ENCODE measurements at places on chromosomes 11 and 22.

DNA sequence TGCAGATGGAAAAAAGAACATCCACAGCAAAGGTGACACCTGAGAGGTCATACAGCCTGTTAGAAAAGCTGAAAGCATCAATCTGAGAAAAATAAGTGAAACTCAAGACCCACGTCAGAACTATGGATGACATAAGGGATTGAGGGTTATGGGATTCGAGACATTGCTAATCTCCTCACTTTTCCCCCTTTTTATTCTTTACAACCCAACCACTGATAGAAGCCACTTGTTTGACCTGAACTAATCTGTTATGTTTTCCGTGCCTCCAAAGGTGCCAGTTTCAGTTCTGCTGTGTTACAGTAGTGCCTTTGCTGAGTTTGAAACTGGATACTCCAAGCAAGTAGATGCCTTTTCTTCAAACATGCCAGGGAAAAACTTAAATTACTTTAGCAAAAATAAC is 16.9 kb upstream of the SESN3 start:
- DNase-seq, result no peak

DNA sequence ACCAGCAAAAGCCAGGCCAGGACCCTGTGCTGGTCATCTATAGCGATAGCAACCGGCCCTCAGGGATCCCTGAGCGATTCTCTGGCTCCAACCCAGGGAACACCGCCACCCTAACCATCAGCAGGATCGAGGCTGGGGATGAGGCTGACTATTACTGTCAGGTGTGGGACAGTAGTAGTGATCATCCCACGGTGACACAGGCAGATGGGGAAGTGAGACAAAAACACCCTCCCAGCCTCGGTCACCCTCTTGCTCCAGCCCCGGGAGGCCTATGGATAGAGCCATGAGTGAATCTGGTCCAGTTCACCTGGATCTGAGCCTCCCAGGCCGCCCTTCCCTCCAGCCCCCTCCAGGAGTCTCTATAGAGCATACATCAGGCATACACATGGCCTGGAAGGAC is 115.2 kb upstream of the IGLL5 start:
- no peak for DNase-seq

GRCh38 chr11:103051981-103052380 is 40.0 kb downstream of the DCUN1D5 start:
- DNase-seq, result no peak

DNA sequence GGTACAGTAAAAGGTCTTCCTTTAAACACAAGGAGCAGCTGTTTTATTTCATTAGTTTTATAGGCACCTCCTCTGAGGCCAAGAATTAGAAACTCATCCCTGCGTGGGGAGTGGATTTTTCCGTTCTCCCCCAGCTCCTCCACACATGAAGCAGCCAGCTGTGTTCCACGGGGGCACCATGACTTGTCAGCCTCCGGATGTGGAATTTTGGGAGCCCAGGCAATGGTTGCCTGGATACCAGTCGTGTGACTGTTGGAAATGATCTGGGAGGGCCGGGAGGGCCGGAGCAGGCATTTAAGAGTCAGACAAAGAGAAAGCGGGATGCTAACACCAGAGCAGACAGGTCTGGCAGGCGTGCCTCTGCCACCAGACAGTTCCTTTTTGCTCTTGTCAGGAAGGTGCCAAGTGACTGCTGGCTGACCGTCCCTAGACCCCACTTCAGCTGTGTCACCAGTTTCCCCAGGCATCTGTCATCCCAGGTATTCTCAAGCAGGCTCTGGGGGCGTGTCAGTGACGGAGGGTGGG is 15.9 kb upstream of the CDC42EP2 start:
- DNase-seq, result no peak

DNA sequence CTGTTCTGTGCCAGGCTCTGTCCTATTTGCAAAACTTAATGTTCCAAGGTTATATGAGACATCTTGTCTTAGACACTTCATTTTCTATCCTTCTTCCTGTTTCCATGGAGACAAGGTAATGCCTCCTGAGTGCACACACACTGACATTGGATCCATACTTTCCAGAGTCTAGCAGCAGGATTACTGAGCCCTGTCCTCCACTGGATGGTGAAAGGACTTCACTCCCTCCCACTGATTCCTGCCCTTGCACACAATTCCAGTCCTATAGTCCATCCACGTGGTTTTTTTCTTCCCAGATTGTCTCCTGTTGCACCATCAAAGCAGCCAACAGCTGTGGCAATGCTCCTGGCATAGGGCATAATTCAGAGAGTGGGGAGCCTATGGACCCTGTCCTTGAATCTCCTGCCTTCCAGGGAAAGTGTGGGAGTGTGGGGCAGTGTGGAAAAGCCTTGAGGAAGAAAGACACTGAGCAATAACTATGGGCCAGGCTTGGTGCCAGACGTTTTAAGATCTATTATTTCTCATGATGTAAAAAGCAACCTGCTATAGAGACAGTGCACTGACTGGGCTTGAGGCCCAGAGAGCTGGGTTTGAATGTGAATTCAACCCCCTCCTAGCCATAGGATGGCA is 31.3 kb downstream of the SERPINH1 start:
- no peak for DNase-seq

DNA sequence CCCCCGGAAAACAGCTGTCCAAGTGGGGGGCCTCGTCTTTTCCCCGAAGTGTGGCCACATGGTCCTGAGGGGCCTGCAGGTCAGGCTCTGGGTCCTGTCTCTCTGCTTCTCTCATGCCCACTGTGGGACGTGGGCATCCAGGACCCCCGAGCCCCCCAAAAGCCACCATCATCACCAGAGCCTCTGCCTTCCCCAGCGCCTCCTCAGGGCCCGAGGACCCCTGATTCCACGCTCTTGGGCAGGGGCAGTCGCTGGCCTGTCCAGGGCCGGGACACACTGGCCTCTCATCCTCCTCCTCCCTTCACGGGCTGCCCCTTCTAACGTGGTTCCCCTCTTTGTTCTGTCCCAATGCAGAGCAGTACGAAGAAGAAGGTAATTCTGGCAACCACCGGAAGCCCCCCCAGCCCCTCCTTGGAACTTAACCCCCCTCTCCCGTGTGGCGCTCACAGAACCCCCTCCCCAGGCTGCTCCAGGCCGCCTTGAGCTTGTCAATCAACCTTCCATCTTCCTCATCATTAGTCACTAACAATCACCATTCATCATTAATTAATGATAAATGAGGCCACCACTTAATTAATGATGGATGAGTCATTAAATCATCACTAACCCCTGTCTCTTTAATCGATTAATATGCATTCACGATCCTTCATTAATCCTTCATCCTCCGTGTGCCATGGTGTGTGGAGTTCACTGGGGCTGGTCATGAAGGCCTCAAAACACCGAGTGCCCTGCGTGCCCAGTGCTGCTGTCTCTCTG is 3.9 kb downstream of the TNNT3 start:
- no peak for DNase-seq

GRCh38 chr11:114892381-114893197 is 214.3 kb downstream of the NXPE2 start:
- DNase-seq, result no peak

GRCh38 chr11:48001438-48002021 is 21.2 kb downstream of the PTPRJ start:
- DNase-seq, result peak; percentile 96

DNA sequence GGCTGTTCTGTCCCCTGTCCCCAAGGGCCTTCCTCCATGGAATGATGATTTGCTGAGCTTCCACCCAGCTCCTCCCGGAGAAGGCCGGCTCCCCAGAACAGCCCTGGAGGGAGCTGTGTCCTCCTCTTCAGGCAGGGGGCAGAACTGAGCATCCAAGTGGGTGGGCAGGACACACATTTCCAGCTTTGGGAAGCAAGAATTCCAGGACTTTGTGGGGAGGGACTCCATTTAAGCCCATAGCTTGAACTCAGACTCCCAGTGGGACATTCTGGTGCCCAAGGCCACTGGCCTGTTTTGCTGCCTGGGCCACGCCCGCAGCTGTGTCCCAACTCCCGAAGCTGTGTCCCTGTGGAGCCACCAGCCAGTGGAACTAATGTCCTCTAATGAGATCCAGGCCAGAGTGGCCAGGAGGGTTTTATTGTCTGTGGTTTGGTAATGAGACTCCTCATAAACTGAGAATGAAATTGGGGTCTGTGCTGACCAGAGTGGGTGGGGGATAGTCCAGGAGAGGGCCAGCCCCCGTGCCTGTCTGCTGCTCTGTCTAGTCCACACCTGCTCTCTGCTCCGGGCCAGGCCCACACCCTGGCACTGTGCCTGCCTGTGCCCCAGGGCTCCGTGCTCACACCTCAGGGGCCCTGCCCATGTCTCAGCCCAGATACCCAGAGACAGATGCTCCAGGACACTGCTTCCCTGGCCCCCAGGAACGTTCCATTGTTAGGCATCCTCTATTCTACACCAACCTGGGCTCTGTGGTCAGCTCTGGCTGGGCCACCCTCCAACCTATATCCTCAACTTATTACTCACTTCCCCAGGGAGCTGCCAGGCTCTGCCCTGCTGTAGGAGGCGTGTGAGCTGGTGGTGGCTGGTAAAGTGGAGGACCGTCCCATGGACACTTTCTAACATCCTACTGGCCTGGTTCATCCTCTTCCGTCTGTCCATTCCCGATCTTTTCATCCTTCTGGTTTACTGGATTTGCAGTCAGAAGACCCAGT is 7.6 kb downstream of the NECTIN1 start:
- no peak for DNase-seq
